Stimulated activated CD4-positive, alpha-beta T cell treated with anti-CD3 and anti-CD28 coated beads, Interleukin-15, amount 100 ng/mL, for 1 hour (primary cell): ENCODE measurements at places on chromosomes 7 and 10.

DNA sequence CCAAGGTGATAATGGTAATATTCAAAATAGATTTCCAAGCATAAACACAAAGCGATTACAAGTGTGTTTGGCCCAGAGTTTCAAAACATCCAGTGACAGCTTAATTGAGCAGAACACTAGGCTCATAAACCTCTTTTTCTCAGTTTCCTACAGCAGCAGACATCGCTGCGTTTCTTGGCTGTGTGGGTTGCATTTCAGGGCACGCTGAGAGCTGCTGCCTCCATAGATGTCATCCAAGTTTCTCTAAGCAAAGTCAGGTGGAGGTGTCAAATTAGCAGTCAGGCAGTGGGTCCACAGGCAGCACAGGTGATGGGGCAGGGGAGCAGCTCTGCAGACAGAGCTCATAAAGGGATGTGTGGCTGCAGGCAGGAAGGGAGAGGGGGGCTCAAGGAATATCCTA, 50.5 kb upstream of the COL13A1 start:
- no peak for DNase-seq

DNA sequence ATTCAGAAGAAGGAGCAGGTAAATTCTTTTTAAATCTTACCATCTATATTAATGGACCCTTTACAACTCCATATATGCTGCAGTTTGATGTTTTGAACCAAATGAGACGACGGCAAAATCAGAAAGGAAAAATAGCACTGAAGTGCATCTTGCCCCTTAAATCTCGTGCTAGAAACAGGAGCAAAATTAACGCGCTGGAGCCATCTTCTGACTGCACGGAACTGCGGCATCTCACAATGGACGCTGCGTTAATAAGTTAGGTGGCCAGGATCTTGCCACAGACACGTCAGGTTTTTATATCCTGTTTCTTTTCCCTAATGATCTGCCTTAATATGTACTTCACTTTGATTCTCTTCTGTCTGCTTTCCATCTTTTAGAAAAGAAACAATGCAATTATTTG, 354.5 kb downstream of the TFEC start:
- no peak for DNase-seq

DNA sequence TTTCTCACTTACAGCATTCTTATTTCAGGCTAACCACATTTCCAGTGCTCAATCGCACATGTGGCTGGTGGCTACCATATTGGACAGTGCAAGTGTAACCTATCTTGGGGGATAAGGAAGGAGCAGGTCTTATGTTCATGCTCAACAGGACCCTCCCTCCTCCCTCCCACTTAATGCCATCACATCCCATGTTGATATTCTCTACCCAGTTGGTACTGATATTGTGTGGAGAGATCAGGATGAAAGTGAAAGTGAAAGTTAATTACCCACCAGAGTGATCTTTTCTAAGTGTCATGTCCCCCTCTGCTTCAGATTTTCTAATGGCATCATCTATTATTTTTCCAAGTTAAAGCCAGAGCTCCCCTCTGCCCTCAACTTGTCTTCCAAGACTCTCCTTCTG, 91.6 kb downstream of the BMPER start:
- DNase-seq = no peak

DNA sequence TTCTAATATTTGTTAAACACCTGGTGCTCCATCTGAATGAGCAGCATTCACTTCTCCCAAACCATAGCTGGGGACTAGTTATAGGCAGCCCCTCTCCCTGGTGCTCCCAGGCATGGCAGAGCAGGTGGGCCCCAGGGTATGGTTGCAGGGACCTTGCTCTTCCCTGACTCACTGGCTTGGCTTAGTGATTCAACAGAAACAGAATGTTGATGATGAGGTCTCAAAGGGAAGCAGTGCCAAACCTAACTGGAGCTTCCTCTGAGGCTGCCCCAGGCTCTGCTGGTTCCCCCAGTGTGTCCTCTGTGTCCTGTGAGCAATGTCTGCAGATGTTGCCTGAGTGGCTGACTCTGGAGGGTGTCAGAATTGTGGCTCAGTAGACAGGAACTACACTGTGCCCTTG, 3.7 kb downstream of the GPR26 start:
- DNase-seq = no peak

- DNase-seq = no peak
Observed at GRCh38 chr7:114153700-114154099, 234.9 kb upstream of the PPP1R3A start.
